ENCODE measurements at places on chromosomes 5 and 9.

DNA sequence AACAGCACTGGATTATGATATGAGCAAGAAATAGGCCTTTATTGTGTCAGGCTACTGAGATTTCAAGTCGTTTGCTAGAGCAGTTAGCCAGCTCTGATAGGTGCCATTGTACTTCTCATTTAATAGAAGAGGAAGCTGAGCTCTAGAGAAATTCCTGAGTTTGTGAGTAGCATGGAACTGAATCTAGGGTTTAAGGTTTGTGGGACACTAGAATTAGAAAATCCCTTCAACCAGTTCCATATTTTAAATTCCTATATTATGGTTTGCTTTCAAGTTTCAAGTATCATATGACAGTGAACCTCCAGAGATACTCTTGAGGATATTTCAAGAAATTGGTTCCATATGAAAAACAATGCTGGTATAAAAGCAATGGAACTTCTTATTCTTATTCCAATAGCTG is 87.6 kb downstream of the ANKRD55 start:
- DNase-seq, result no peak

GRCh38 chr5:76114179-76114851 is 31.1 kb downstream of the SV2C start:
- no peak for DNase-seq

DNA sequence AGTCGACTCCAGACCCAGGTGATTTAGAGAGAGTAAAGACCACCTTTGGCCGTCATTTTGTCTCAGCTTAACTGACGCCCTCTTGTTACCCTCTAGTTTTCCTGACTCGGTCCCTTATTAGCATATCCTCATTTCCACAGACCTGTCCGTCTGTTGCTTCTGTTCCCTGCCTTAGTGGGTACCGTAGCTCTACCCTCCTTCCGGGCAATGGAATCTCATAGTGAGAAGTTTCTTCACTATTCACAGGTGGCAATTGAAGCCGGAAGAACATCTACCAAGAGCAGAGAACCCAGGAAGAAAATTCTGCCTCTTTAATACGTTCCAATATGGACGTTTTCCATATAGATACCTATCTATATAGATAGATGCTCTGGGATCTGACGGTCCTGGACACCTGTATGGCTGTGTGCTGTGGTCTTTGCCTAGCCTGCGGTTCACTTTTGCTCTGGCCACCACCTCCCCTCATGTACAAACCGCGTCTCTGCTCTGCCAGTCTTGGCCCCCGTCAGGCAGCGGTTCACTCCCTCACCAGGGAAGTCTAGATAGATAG is 652 bp upstream of the TMEM161B start:
- DNase-seq, result no peak

DNA sequence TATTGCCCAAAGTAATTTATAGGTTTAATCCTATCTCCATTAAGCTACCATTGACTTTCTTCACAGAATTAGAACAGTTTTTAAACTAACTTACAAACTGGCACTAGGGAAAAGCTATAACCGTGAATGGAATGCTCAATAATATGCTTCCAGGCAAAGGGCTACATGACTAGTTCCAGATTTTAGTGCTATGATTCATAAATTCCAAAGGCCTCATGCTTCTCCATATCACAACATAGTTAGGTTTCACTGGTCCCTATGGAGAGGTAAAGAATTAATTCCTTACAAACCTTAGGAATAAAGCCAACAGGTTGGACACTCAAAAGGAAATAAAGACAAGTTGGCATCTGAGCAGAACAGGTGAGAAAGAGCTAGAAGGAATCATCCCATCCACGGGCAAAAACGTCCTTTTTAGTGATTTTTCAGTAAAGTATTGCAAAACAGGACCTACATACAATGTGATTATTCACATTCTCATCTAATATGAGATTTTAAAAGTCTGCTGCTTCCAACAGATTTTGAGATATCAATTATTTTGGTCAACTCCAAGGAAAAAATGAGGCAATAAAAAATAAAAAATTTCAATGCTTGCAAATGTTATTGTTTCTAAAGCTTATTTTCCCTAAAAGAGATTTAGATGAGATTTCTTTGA is 97.0 kb upstream of the TARS1 start:
- no peak for DNase-seq

GRCh38 chr5:4640795-4641194 is 499.3 kb upstream of the ADAMTS16 start:
- no peak for DNase-seq

- peak; percentile 0 for DNase-seq
Measured at GRCh38 chr9:100549048-100549447, 28.8 kb upstream of the CAVIN4 start.

- DNase-seq, result no peak
Measured at GRCh38 chr5:15718421-15719179, 218.6 kb downstream of the FBXL7 start.

DNA sequence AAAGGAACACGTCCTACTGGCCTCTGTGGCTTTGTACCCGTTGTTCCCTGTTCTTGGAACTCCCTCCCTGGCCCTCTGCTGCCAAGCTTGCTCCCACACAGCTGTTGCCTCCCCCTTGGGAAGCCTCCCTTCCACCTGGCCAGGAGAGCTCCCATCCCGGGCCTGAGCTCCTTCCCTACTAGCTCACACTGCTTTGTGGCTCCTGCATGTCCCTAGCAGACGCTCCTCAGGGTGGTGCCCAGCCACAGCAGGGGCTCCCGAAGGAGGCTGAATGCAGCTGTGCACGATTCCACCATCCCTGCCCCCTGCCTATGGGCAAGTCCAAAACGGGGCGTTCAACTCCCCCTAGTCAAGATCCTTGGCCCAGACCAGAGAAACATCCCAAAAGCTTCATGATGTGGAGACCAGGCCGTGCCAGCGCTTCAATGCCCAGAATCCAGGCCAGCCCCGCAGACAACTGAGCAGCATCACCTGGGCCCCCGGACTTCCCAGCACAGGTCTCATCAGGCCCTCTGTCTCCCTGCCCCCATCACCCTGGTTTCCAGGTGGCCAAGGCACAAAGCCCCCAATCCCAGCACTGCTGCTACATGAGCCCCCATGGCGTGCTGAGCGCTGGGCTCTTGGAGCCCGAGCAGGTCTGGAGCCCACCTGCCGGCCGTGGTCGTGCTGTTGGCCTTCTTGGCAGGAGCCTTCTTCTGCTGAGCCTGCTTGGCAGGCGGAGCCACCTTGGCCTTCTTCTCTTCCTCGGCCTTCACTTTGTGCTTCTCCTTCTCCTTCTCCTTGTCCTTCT is 14.3 kb downstream of the BRD3OS start:
- no peak for DNase-seq

DNA sequence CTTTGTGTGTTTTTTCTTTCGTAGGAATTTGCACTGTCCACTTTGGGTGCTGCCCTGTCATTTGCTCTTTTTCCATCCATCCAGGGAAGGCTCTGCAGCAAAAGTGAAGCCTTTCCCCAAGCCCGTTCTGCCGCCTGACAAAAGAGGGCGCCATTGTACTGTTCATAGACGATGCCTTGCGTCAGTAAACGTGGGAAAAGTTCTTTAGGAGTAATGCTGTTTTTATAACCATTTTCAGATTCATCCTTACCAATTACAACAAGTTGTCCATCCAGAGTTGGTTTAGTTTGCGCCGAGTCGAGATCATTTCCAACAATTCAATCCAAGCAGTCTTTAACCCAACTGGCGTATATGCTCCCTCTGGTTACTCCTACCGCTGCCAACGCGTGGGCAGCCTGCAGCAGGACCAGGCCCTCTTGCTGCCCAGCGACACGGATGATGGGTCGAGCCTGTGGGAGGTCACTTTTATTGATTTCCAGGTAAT is 34.3 kb upstream of the RPS23 start:
- no peak for DNase-seq

DNA sequence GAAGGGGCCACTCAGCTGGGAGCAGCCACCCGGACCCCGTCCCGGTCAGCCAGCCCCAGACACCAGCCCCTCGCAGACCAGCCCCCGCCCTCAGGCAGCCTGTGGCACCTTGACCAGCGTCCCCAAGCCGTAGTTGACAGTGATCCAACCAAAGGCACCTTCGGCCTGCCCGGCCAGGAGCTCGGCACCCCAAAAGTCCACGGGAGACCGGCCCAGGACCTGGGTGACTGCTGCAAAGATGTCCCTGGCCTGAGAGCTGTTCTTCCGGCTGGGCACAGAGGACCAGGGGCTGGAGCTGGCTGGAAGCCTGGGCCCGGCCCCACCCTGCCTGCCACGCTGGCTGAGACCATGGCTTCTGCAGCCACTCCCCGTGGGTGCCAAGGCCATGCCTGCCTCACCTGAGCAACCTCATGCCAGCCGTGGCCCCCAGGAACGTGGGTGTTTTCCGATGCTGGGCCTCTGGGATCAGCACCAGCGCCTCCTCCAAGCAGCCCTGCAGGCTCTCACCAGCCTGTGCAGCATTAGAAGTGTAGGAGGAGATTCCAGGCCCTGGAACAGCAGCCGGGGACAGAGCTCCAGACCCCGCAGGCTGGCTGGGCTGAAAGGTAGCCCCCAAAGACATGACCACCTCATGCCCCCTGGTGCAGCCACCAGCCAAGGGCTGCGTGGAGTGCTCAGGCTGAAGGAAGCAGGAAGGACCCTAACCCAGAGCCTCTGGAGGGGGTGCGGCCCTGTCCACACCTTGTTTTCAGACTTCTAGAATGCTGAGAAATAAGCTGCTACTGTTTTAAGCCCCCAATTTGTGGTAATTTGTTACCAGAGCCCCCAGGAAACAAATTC is 4.2 kb downstream of the ENTPD8 start:
- DNase-seq, result no peak

DNA sequence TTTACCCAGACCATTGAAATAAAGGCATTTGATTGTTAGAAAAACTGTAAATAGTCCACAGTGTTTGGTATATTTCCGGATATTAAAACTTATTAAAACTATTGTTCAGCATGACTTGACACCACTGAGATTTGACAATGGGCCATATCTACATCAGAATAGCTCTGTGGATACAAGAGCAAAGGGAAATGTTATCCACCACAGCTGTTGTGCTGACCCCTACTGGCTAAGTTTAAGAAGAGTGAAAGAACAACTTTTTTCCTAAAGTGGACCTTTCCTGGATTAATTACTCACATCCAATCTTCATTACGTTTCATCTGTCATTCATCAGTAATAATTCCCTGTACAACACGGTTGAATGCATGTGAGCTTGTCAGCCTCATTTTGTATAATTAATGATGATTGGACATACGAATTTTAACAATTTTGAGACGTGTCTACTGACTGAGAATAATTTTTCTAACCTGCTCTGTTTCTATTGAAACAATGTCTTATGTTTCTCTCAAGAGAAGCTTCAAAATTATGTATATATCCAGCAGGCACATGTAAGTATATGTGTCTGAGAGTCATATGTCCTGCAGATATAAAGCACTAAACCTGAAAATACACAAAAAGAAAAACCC is 1952.6 kb downstream of the MAT2B start:
- no peak for DNase-seq

GRCh38 chr9:7370988-7371387 is 428.6 kb downstream of the DMAC1 start:
- no peak for DNase-seq

GRCh38 chr9:108419379-108419778 is 436.4 kb downstream of the ACTL7B start:
- DNase-seq, result no peak

DNA sequence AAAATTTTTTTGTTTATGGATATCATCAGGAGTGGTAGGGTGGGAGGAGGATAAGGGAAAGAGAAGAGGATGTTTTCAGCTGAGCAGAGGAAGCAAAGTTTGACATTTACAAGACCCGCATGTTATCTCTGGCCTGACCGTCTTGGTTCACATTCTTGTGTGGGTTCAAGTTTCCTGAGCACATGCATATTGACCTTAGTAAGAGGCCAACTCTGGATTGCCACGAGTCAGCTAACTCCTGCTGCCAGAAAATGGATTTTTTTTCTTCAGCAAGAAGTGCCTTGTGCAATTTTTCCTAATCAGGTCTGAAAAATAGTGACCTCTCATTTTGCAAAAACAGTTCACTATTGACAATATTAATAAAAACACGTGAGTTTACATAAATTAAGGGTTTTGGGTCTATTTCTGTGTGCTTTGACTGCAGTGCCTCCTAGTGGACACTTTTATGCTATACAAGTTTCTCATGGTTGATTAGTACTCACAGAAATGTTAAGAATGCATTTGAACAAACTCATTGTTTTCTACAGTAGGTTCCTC is 27.1 kb upstream of the BASP1 start:
- peak; percentile 14 for DNase-seq

GRCh38 chr5:93736284-93736683 is 5.1 kb downstream of the POU5F2 start:
- DNase-seq, result no peak

DNA sequence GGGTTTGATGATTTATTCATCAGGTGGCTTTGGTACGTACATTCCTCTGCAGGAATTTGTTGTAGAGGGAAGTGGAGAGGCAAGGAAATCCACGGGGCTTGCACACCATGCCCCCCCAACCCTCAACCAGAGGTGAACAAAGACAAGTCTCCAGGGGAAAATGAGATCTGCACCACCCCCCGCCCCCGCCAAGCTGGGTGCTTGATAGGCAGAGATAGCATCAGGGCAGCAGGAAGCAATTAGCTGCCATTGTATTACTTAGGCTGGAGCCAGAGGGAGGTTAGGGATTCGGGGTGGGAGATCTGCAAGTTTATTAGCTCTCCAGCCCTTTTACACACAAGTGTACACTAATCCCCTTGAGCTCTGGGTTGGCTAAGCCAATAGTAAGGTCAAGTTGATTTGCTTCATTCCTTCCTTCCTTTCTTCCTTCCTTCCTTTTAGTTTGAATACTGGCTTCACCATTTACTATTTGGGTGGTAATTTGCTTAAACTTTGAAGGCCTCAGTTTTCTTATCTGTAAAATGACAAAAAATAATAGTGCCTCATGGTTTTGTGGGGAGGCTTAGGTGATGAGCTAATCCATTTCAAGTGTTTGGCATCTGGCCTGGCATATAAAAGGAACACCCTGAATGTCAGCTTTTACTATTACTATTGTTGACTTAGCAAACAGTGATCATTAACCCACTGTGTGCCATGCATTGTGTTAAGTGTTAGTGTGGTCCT is 34.1 kb downstream of the SPRY4 start:
- no peak for DNase-seq

DNA sequence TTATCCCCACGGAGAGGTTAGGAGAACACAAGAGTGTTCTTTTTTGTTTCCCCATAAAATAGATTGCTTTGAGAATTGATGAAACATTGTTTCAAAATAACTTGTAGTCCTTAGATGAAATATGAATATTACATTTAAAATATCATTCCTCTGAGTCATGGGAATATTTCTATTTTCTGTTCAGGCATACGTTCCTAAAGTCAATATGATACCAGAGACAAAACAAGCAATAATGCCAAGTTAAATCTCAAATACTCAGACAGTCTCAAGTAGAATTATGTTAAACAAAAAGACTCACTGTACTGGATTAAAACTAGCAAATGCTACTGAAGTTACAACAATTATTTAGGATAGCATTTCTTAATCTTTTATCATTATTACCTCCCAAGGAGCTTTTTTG is 111.7 kb upstream of the C6 start:
- no peak for DNase-seq

- no peak for DNase-seq
Measured at GRCh38 chr5:45609661-45610060, 86.5 kb downstream of the HCN1 start.

GRCh38 chr5:160702934-160703333 is 149.1 kb downstream of the ATP10B start:
- no peak for DNase-seq
